ENCODE measurements at places on chromosomes 6 and 20.

GRCh38 chr6:8180327-8181159, 78.2 kb upstream of the EEF1E1 start:
- no peak for DNase-seq

DNA sequence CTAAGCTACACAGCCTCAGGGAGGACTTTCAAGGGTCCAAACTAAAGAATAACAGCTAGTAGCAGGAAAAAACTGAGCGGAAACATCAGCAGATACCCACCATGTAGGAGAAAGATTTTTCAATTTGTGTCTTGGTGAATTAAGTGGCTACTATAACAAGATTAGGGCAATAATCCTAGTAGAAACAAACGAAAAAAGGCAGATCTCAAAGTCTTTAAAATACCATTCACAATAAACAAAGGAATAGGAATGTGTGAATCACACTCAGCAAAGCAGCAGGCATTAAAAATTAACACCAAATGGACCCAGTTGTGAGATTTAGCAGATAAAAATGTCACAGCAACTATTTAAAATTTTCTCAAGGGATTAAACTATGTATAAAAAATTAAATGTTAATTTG, 761.2 kb downstream of the TENT5A start:
- no peak for DNase-seq

- DNase-seq = no peak
These were observed 40.5 kb downstream of the RNGTT start for GRCh38 chr6:88922775-88923548.

- no peak for DNase-seq
These were observed 68.5 kb downstream of the TMEM200A start for GRCh38 chr6:130434174-130434873.

- DNase-seq = peak; percentile 64
These were observed 63.0 kb downstream of the PTPN1 start for GRCh38 chr20:50572938-50573777.

- no peak for DNase-seq
These were observed 404 bp downstream of the CEP162 start for GRCh38 chr6:84227044-84227433.

- no peak for DNase-seq
These were observed 32.8 kb upstream of the NTSR1 start for GRCh38 chr20:62675877-62676260.

GRCh38 chr20:5180421-5180820, 53.6 kb downstream of the CDS2 start:
- no peak for DNase-seq

DNA sequence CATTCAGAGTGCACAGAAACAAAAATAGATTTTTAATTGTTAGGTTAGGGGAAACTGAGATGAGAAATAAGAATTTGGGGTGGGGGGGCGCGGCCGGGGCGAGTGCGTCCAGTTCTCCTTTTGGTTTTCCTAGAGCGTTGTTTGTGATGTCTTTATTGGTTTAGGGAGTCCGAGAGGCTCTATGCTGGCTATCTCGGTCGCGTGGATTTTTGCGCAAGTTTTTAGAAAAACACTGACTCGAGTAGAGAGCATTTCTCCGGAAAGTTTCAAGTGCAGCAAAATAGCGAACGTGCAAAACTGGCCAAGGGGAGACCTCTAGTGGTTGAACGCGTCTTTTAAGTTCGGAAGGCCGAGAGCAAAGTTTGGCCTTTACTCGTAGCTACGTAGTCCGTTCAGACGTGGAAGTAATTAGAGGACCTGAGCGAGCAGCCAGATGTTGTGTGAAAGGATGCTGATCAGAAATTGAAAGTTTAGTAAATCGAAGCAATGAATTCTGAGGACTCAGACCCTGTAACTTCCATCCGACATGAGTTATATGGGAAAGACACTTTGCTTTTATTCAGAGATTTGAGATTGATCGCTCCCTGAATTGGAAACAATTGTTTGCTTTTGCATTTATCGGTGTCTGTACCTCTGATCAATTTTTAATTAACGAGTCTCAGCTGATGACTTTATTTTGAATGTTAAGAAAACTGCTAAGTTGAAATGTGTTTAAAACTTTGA, 2.7 kb downstream of the L3MBTL3 start:
- DNase-seq = peak; percentile 85

DNA sequence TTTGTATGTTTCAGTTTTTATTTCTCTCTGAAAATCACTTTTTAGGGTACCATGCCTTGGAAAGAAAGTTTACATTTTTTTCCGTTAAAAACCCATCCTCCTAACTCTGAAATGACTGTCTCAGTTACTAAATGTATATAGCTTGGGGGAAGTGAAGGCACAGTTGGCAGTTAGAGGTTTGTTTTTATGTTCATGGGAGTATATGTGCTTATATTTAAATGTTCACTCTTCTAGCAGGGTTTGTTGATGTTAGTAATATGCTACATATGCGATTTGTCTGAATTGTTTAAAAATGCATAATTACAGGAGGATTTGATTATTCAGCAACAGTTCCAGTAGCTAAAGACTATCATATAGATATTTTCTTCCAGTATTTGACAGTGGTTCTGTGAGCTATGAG, 31.1 kb downstream of the CDKAL1 start:
- no peak for DNase-seq

GRCh38 chr6:137443901-137444300, 50.3 kb downstream of the OLIG3 start:
- DNase-seq = no peak

GRCh38 chr6:40962241-40962640, 76.8 kb downstream of the UNC5CL start:
- no peak for DNase-seq

DNA sequence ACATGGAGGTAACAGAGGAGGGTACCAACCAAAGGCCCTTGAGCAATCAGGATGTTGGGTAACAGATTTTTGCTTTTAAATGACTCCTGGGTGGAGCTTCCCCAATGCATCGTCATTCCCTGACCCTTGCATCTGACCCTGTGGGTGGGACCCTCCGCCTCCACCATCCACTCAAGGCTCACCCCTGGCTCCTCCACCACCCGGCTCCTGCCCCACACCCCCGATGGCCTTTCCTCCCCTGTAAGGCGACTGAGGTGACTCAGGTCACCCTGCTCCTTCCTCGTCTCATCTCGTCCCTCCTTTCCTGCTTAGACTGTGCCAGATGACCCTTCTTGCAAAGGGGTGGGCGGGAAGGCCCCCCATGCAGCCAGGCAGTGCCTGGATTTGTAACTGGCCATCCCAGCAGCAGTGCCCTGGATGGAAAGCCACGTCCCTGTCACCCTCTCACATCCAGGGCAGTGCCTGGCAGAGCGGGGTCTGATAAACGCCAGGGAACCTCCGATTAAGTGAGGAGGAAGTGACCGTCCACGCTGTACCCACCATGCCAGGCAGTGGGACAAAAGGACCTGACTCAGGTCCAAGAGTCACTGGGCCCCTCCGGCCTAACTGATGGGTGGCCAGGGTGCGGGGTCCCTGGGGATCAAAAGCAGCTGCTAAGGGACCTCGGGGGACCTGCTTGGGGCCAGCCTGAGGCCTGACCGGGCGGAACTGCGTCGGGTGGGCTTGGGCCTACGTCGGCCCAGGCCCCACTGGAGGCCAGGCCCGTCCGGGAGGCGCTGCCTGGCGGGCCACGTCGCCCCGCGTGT, 624 bp upstream of the NPEPL1 start:
- peak; percentile 53 for DNase-seq

- DNase-seq = no peak
These were observed 51.1 kb downstream of the MMS22L start for GRCh38 chr6:97231911-97232310.

DNA sequence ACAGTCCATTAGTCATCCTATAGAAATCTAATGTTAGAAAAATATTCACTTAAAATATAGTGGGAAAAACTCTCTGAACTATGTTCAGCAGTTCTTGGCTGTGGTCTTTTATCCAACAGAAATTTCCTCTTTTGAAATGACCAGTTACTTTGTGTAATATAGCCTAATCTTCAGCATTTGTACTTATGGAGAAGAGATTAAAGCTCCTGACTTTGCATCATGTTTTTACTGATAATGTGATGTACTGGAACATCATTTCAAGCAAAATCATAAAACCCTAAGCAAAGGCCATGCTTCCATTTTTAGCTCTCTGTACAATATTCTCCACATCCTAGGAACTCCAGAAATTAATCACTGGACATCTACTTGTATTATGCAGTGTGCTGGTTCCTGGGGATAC, 430.8 kb upstream of the RUNX2 start:
- no peak for DNase-seq

GRCh38 chr20:5767493-5768098, 17.4 kb downstream of the SHLD1 start:
- DNase-seq = no peak

DNA sequence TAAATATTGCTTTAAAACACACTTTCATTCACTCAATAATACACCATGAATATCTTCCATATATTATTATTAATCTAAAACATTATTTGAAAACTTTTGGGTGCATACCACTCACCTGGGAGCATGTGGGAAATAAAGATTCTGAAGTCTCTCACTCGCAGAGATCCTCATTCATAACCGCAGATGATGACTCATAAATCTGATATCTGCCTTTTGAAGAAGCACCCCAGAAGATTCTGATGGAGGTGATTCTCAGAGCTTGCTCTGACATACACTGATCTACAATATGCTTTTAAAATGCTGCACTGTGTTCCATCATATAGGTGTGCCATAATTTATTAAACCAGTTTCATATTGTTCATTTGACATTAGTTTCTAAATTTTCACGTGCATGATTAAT, 135.0 kb upstream of the SGK1 start:
- no peak for DNase-seq

DNA sequence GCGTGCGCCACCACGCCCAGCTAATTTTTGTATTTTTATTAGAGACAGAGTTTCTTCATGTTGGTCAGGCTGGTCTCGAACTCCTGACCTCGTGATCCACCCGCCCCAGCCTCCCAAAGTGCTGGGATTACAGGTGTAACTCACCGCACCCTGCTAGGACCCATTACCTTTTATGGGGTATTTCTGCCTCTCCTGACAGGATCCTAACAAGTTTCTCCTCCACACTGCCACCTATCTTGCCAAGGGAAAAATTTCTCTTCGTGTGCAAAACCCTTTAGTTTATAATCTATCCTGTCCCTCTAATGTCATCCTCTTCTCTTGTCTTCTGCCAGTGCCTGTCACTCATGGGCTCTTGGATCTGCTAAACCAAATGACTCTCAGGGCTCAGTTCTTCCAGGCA, 1.9 kb downstream of the STMND1 start:
- DNase-seq = no peak

Measured in right forelimb (tissue), 1 donor.